ENCODE measurements at places on chromosomes 1 and 21. TPM values are rescaled to one million over a fixed set of nuclear protein-coding genes. Genes with fewer than 3 reads are reported as not detected.

SZT2 gene
- 35.4 TPM for total RNA-seq

C1orf167 gene
- 0.36 TPM for total RNA-seq

LMOD1 gene
- 22.3 TPM for total RNA-seq

KCNJ9 gene
- total RNA-seq, result 0.08 TPM

SLAMF9 gene
- not detected for total RNA-seq

RIPK4 gene
- total RNA-seq, result 0.45 TPM

KMO gene
- not detected for total RNA-seq

TDRD10 gene
- not detected for total RNA-seq

DENND4B gene
- total RNA-seq, result 14.9 TPM

PRR9 gene
- total RNA-seq, result not detected

GPR161 gene
- 7.0 TPM for total RNA-seq

PODN gene
- 47.5 TPM for total RNA-seq

POU3F1 gene
- total RNA-seq, result not detected

PYHIN1 gene
- total RNA-seq, result not detected

KIF26B gene
- 20.9 TPM for total RNA-seq

OR2G6 gene
- not detected for total RNA-seq

NAV1 gene
- total RNA-seq, result 29.8 TPM

DTL gene
- total RNA-seq, result 47.7 TPM

KIF14 gene
- 13.4 TPM for total RNA-seq

IFNLR1 gene
- not detected for total RNA-seq

OR10J1 gene
- not detected for total RNA-seq

LRP8 gene
- 13.6 TPM for total RNA-seq

ARTN gene
- not detected for total RNA-seq

RIPPLY3 gene
- total RNA-seq, result not detected

UMODL1 gene
- not detected for total RNA-seq

IRF6 gene
- total RNA-seq, result 3.1 TPM

C1orf87 gene
- not detected for total RNA-seq

LCE1A gene
- not detected for total RNA-seq

DIO1 gene
- not detected for total RNA-seq

ALDH9A1 gene
- 97.2 TPM for total RNA-seq

ARID1A gene
- 17.4 TPM for total RNA-seq

TMEM234 gene
- total RNA-seq, result 18.3 TPM

DRAXIN gene
- 2.4 TPM for total RNA-seq

CDA gene
- total RNA-seq, result not detected

ACADM gene
- 92.8 TPM for total RNA-seq

MCOLN3 gene
- 2.3 TPM for total RNA-seq

NUDT4B gene
- total RNA-seq, result 72.0 TPM

SLC44A5 gene
- not detected for total RNA-seq

UBASH3A gene
- total RNA-seq, result not detected

NMNAT1 gene
- 10.6 TPM for total RNA-seq

All from fibroblast of the aortic adventitia (primary cell).